ENCODE measurements at places on chromosomes 1 and 21.

DNA sequence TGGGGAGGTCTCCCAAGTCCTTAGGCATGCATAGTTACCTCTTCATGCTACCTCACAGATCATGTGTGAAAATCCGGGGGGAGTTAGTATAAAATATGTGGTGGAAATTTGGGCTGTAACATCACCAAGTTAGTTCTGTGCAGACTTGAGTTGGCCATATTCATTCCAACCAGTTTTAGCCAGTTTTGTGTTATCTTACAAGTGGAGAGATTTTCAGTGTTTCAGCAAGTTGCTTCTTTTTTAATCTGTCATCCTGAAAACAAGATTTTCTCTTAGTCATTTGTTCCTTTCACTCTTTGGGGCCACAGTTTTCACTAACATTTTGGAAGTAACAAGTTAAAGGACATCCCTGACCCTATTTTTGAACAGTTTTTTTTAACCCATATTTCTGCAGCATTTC lies 11.3 kb downstream of the SLC25A24 start:
- no peak for DNase-seq

- peak; percentile 61 for DNase-seq
Observed at GRCh38 chr21:15051644-15052458, 12.9 kb downstream of the NRIP1 start.

GRCh38 chr1:199038156-199038555 lies 399.3 kb downstream of the PTPRC start:
- peak; percentile 69 for DNase-seq

DNA sequence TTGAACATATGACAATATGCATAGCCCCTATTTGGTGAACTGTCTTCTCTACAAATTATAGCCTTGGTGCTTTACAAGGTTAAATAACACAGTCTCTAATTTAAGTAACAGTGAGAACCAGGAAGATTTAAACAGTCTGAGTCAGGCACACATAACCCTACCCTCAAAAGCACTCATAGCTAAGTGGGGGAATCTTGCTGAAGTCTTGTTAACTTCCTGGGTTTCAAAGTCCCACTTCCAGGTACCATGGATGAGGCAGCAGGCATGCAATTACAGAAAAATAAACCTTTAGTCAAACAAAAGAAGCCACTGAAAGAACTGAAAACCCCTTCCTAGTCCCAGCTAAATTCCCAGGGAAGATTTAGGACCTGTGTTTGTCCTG lies 147.6 kb downstream of the PBX1 start:
- DNase-seq = no peak

- no peak for DNase-seq
Observed at GRCh38 chr1:230204842-230205241, 137.8 kb downstream of the GALNT2 start.

All from NCI-H1417 treated with DMSO at 0.1 percent for 48 hours (cell line).